ENCODE measurements at places on chromosomes 2 and 18. TPM values are rescaled to one million over a fixed set of nuclear protein-coding genes. Genes with fewer than 3 reads are reported as not detected.

HJURP gene
- polyA plus RNA-seq: not detected

CROCC2 gene
- not detected for polyA plus RNA-seq

ORC4 gene
- 16.2 TPM for polyA plus RNA-seq

SKOR2 gene
- polyA plus RNA-seq: not detected

SDC1 gene
- polyA plus RNA-seq: 1.5 TPM

EIF2B4 gene
- polyA plus RNA-seq: 36.3 TPM

SERPINB3 gene
- not detected for polyA plus RNA-seq

KIAA2012 gene
- not detected for polyA plus RNA-seq

DSG1 gene
- polyA plus RNA-seq: not detected

LYG2 gene
- polyA plus RNA-seq: not detected

IL36RN gene
- not detected for polyA plus RNA-seq

ATP6V1C2 gene
- polyA plus RNA-seq: 2.5 TPM

CDK15 gene
- polyA plus RNA-seq: 3.0 TPM

CERKL gene
- polyA plus RNA-seq: 0.38 TPM

SYT4 gene
- 0.31 TPM for polyA plus RNA-seq

SCN9A gene
- 0.51 TPM for polyA plus RNA-seq

CFAP65 gene
- not detected for polyA plus RNA-seq

ITGA4 gene
- polyA plus RNA-seq: 4.5 TPM

SIX2 gene
- 1.8 TPM for polyA plus RNA-seq

TCF4 gene
- 42.2 TPM for polyA plus RNA-seq

ALK gene
- polyA plus RNA-seq: not detected

VWA3B gene
- polyA plus RNA-seq: not detected

KCNK3 gene
- polyA plus RNA-seq: 0.63 TPM

IL36A gene
- not detected for polyA plus RNA-seq

LRRTM1 gene
- polyA plus RNA-seq: not detected

RSAD2 gene
- polyA plus RNA-seq: 1.7 TPM

DSG4 gene
- not detected for polyA plus RNA-seq

CD226 gene
- polyA plus RNA-seq: 0.15 TPM

ASB18 gene
- polyA plus RNA-seq: not detected

CD302 gene
- polyA plus RNA-seq: 85.0 TPM

TNFAIP6 gene
- polyA plus RNA-seq: 2.9 TPM

CD8B gene
- 3.0 TPM for polyA plus RNA-seq

GRB14 gene
- 3.3 TPM for polyA plus RNA-seq

CABYR gene
- not detected for polyA plus RNA-seq

CCL20 gene
- polyA plus RNA-seq: 0.23 TPM

POTEI gene
- not detected for polyA plus RNA-seq

DAW1 gene
- polyA plus RNA-seq: not detected

SLC5A7 gene
- polyA plus RNA-seq: not detected

TCF7L1 gene
- 14.1 TPM for polyA plus RNA-seq

PSMA8 gene
- polyA plus RNA-seq: not detected

TCF23 gene
- polyA plus RNA-seq: not detected
